ENCODE measurements at places on chromosomes 7 and 10.

DNA sequence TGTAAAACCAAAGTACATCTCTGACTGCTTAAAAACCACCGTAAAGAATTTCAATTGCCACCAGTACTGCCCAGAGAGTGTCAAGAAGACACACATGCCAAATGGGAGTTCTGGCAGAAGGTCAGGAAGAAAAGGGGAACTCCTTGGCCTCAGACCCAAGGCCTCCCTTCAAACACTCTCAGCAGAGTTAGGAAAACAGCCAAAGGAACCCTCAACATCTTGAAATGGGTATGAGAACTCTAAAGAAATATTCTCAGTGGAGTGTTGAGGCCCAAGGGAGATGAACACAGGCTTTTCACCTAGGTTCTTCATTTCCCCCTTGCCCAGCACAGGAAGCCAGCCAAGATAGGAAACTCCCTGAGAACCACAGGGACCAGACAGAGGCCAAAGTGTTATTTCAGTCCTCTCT is 96.1 kb upstream of the ASAH2 start:
- DNase-seq: no peak

DNA sequence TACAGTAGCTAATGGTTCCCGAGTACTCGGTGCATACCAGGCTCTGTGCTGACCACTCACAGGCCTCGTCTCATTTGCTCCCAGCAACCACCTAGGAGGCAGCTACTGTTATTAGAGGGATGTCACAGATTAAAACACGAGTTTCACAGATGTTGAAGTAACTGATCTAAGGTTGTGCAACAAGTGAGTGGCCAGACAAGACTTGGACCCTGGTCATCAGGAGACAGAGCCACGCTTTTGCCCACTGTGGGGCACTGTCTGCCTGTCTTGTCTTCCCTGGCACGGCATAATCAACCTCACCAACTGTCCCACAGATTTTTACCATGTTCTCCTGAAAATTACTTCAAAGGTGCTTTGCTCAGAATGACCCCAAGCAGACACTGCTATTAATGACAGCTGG is 111.6 kb upstream of the HABP2 start:
- no peak for DNase-seq

DNA sequence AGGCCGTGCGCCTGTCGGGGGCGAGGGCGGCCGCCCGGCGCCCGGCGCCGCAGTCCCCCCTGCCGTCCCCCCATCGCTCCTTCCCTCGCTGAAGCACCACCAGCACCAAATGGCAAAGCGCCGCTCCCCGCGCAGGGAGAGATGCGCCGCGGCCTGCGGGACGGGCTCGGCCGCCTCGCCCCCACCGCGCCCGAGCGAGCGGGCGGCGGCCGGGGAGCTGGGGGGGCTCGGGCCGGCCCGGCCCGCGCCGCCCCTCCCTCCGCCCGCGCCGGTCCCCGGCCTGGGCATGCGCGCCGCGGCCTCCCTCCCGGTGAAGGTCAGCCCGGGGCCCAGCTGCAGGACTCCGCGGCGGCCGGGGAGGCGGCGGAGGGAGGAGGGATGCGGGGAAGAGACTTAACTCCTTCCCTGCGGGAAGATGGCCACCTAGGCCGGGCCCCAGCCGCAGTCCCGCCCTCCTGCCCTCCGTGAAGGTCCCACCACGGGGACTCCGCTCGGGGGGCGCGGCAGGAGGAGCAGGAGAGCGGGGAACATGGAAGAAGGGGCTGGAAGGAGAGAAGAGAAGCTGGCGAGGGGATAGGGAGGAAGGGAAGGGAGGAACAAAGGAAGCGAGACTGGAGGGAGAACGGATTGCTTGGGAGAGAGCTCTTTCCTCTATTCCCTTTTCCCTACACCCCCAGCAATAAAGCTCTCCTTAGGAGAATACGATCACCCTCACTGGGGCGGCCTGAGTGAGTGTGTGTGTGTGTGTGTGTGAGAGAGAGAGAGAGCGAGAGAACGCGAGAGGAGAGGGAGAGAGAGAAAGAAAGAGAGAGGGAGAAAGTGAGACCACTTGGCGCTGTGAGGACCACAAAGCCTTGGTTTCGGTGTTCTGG is 3.4 kb upstream of the SMARCD3 start:
- peak; percentile 89 for DNase-seq

GRCh38 chr10:128884496-128885072 is 582.5 kb upstream of the MGMT start:
- no peak for DNase-seq

DNA sequence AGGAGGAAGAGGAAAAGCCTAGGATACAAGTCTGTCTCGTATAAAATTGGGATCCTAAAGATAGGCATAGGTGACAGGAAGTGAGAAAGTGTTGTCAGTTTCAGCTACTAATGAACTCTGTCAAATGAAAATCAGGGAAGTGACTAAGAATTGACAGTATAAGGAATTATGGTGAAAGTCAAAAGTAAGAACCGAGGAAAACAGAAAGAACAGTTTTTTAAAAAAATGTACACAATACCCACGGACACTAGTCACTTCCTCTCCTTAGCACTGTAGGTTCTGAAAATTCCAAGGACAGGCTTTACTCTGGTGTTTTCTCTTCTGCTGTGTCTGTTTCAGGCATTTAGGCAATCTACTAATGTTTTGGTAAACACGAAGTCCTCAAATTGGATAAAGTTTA is 42.3 kb downstream of the ATAD1 start:
- DNase-seq: no peak

DNA sequence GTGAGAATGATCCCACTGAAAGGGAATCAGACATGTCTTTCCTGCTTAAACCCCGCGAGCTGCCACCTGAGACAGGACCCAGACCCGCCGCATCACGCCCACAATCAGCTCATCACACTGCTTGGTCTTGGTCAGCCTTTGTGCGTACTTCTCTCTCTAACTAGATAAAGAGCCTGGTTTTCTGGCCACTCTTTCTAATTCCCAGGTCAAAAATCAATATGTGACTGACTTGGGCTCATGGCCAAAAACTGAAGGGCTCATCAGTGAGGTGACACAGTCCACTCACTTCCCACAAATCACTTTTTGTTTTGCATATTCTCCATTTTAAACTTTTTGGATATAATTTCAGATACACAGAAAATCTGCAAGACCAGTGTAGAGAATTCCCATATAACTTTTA is 247.3 kb downstream of the DIP2C start:
- DNase-seq: no peak

DNA sequence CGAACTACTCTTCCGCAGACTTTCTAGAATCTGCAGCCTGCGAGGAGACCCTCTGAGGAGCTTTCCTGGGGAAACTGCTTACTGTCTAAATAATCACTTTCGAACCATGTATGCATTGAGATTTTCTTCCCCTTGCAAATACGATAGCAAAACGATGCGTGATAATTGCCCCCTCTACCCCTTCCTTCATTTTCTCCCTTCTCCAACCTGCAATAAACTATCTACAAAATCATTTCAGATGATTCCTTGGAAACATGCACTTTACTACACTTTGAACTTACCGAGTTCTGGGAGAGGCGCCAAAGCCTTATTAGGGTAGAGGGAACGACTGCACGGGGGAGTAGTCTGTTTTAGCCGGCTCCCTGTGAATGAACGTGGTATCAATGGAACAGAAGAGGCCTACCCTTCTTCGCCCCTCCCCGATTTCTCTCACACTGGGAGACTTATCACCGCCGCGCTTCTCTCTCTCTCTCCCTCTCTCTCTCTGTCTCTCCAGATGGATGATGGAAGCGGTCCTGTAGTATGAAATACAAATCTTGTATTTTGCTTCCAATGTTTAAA is at the start of gene FGFBP3:
Gene FGFBP3, minus strand, starts transcription at position 370 of the 561 bp plus-strand sequence. CDS start 517 bp downstream, outside the sequence.
- DNase-seq: peak; percentile 81

GRCh38 chr7:1668396-1669063 is 1.5 kb upstream of the ELFN1 start:
- DNase-seq: no peak

DNA sequence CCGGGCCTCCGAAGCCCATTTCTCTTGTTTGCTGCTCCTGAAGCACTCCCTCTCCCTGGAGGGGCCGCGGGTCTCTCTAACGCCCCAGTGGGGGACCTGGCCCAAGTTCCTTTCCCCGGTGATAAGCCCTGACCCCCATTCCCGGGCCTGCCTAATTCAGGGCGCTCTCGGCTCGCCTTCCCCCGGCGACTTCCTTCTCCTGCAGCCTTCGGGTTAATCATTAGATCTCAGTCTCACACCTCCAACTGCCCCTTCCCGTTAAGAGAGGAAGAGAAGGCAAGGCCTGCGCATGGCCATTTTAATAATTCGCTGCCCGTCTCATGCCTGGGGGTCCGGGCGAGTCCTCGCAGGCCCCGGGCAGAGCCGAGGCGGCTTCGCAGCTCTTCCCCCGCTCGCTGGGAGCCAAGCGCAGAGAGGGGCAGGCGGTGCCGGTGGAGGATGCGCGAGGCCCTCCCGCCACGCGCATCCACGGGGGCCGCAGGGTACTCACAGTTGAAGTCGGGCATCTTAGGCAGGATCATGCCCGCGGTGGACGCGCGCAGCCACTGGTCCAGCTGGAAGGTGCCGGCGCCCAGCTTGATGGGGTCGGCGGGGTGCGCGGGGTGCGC is 1.2 kb downstream of the MNX1 start:
- no peak for DNase-seq

- no peak for DNase-seq
Observed at GRCh38 chr10:6054884-6055283, 7.3 kb downstream of the IL2RA start.

GRCh38 chr10:91977491-91977890 is 53.9 kb downstream of the BTAF1 start:
- no peak for DNase-seq

DNA sequence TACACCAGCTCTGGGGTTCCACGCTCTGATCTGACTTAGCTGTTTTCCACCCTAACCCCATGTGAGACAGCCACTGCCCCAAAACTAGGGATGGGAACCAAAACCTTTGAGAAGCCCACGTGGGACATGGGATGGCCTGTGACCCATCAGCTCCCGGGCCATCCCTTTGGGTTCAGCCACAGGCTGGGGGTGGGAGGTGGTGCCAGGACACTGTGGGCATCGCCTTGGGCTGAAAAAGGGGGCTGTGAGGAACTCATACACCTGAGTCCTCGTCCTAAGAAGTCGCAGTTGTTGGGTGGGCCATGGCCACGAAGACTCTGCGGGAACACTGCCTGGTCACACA is 379.1 kb downstream of the DNAJB6 start:
- DNase-seq: no peak

- DNase-seq: no peak
Observed at GRCh38 chr7:27435461-27435860, 192.9 kb downstream of the EVX1 start.

GRCh38 chr7:96686305-96686704 is 23.3 kb downstream of the SEM1 start:
- DNase-seq: no peak

GRCh38 chr7:128920913-128921582 is 10.5 kb upstream of the KCP start:
- no peak for DNase-seq

- DNase-seq: no peak
Observed at GRCh38 chr10:95235676-95236067, 41.6 kb downstream of the ACSM6 start.

DNA sequence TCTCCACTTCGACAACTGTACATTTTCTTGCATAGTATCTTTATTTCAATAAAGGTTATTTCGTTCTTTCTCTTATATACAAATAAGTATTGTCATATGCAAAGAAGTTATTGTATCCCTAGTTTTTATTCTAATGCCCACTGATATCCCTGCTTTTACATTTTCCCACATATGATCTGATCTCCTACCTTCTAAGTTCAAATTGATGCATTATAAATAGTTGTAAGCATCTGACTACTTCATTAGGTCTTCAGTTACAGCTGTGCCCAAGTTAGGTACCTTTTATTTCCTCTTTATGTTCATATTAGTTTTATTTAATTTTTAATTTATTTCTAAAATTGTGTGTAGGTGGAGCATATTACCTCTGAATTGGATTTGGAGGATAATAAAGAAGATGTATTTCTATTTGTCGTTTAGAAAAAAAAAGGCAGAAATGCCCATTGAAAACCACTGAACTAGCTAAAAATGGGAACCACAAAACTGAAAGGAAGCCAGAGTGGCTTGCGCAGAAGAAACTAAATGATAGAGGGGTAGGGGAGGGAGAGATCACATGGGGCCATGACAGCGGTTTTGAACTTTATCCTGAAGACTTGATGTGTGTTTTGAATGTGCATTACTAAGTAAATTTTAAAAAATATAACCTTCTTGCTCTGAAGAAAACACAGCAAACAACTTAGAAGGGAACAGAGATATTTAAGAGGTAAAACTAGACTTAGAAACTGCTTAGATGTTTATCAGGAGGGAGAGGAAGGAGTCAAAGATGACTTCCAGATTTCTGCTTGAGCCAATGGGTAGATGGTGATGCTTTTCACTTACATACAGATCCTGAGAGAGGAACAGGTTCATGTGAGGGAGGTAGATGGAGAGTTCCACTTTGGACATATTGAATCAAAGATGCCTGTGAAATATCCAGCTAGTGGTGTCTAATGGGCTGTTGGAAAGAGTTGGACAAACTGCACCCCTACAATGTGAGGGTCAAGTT is 9.3 kb upstream of the ZC3HAV1L start:
- DNase-seq: peak; percentile 13

DNA sequence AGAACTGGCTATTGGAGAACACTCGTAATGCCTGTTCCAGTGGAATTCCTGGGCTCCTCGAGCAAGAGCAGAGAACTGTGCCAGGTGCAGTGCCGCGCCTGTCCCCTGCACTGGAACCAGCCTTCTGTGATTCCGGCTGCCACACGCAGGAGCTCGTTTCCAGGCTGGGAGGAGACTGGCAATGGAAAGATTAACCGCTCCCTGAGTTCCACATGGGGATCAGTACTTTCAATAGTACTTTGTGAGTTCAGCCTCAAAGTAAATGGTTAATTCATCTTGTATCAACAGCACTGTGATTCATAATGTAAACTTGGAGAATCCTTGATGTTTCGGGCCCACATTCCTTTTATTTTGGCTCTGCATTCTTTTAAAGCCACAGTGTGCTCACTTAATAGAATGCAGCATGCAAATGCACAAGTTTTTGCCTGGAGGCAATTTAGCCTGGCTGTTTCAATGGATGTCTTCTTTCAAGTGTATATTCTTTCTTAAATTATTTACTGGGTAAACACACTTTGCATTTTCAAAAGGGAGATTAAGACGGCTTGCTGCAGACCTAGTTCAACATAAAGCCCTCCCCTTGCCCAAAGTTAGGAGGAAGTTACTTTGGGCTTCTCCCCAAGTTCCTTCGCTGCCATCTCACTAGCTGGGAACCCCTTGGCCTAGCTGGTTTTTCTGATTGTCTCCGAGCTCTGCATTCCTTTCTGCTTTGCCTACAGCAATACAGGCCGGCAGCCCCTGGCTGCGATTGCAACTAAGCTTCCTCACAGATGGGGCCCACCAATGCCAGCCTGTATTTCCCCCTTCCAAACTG is 138.1 kb upstream of the TCF7L2 start:
- DNase-seq: peak; percentile 93

DNA sequence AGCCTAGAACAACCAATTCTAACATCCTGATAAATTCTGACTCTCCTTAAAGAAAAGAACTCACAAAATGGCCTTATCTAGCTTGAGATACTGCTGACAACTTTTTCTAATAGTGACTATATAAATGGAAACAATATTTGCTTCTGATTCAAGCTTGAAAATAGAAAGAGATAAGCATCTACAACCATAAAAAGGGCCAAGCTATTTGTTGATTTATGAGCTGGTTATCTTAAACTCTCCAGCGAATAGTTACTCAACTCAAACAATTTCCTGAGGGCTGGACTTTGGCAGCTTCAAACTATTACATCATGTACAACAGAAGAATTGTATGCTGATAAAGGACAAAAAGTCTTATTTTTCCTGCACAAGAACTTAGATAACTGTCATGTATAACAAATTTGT is 4.6 kb downstream of the USP54 start:
- DNase-seq: peak; percentile 89

- no peak for DNase-seq
Observed at GRCh38 chr7:118306771-118307170, 82.3 kb downstream of the ANKRD7 start.

GRCh38 chr7:149180722-149181449 is 14.5 kb upstream of the ZNF282 start:
- peak; percentile 57 for DNase-seq

Measured in umbilical cord (tissue), 2 donors.